ENCODE measurements at places on chromosomes 4 and X.

DNA sequence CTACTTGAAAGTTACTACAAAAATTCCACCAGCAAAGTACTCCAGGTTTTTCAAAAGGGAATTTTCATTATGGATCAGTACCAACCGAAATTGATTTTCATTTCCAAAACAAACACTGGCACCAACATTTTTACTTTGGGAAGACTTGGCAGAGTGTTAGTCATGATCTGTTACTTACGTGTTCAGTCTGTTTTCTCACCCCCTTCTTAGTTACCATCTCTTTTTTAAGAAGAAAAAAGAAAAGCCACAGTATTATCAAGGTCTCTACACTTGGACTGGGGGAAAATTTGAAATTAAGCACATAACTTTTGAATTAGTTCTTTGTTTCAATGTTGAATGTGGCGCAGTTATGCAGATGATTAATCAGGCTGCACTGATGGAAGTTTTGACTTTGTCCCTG lies 27.5 kb downstream of the RBBP7 start:
- no peak for DNase-seq

- DNase-seq, result no peak
These were observed 2.5 kb upstream of the RS1 start for GRCh38 chrX:18674417-18674787.

DNA sequence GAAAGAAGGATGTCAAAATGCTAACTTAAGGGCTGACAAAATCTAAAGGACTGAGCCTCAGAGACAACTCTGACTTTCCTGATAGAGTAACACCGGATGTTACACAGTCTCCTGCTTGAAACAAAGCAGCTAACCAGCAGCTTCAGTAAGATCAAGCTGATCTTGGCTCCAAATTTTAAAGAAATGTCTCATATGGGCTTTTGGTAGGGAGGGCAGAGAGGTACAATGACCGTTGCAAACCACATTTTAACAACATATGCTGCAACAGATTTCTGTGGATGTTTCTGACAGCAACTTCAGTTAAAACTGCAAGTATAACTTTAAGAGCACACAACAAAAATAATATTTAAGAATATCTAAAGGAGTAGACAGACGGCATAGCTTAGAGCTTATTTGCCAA lies 9.1 kb downstream of the RPGR start:
- no peak for DNase-seq

DNA sequence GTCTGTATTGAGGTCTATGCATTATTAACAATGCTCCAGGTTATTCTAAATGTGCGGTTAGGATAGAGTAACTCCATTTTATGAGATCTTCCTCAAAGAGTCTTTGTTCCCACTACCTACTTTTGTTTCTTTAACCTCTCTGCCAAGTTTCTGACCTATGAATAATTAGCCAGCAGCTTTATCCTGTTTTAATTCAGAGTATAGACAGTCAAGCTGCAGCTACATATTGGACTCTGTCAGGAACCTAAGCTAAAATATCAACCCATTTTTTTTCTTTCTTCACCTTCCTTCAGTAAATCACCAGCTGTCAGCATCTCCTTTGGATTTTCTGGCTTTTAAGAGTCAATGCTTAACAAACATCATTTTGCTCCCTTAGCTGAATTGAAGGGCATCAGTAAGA lies 72.3 kb downstream of the TMEM47 start:
- DNase-seq, result no peak

GRCh38 chr4:37627263-37627662 lies 58.9 kb downstream of the RELL1 start:
- no peak for DNase-seq

DNA sequence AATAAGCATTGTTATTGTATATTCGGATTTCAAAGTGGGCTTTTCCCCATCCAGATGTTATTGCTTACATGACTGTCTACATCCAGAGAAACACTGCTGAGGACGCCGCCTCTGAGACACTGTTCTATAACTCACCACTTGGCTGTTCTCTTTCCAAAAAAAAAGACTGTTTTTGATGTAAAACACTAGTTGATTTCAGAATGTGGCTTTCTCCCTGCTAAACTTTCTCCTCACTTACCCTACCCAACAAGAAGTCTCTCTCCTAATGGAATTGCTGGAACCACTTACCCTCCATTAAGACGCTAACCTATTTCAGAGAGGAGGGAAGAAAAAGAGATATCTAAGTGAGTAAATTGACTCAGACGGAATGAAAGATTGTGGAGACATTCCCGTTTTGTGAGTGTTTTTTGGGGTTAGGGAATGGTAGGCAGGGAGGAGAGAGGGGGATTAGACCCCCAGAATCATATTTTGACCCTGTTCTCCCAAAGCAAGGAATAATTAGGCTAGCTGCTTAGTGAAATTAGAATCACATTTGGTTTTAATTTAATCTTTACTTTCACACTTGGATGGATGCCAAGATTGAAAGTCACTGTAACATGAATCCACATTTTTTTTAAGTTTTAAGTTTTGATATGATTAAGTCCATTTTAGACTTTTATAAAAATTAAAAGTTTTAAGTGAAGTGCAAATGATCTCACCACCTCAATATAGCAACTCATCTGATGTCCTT lies 174.9 kb downstream of the CHIC2 start:
- DNase-seq, result no peak

GRCh38 chr4:151489462-151490203 lies 80.7 kb downstream of the FHIP1A start:
- DNase-seq, result no peak

GRCh38 chr4:60216752-60217151 lies 983.4 kb upstream of the ADGRL3 start:
- DNase-seq, result no peak

DNA sequence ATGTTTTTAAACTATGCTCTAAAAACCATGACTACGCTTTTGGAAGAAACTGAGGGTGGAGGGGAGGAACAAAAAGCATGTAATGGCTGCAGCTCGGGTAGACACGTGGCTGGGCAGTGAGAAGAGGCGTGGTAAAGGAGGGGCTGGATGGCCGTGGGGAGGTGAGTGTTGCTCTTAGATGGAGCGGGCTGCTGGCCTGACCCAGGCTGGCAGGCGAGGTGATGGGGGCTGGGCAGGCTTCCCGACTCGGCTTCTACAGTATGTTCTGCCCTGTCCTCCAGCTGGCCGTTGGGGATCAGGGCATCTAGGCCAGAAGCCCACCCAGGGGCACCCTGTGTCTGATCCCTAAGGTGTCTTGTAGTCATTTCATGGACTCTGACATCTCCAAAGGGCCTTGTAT lies 60.7 kb downstream of the EFHC2 start:
- DNase-seq, result no peak

- DNase-seq, result no peak
These were observed 55.0 kb downstream of the RPS6KA6 start for GRCh38 chrX:84133023-84133422.

DNA sequence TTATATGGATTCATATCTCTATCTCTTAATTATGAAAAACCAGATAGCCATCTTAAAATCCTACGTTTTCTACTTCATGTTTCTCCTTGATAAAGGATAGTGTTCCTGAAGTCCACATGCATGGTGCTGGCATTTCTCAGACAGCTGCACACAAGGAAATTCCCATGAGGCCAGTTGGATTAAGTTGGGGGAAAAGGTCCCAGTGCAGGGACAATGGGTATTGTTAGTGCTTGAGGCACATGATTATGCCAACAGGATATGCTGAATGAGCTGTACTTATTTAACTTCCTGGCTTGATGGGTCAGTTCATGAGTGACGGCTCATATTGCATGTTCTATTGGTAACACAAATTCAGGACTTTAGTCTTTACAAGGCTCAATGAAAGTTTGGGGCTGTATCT lies 913.9 kb upstream of the NDST4 start:
- DNase-seq, result no peak

GRCh38 chrX:20829665-20830491 lies 544.3 kb upstream of the CNKSR2 start:
- no peak for DNase-seq

GRCh38 chr4:77172336-77172735 lies 15.3 kb downstream of the CCNG2 start:
- DNase-seq, result no peak

DNA sequence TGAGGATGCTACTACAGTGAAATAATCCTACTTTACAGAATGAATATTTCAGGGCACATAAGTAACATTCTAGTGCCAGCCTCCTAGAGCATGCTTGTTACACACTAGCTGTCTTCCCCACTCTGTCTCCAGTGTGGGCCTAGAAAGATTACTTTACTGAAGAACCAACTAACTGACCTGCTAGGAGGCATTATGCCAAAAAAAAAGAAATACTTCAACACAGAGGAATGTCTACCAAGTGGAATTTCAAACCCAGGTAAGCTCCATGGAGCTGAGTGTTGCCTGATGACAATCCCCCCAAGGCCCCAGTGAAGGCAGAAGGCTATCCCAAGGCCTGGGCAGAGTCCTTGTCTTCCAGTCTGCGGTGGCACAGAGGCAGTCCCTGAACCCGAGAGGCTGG lies 40.9 kb upstream of the STS start:
- DNase-seq, result no peak

DNA sequence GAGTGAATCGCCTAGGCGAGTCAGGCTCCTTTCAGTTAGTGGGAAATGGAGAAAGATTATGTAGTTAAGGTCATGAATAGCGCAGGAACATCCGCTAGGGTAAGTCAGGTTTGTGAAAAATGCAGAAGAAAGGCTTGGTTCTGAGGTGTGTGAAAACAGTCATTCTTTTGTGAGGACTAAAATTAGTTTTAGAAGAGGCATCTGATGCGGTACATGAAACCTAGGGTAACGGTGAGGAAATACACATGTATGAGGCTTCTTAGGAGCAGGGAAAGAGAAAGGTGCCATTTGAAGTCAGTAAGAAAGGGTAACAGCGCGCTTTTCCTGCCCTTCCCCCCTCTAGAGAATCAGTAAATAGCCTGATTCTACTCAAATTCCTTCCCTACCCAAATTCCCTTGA lies 570 bp upstream of the RNF128 start:
- no peak for DNase-seq

DNA sequence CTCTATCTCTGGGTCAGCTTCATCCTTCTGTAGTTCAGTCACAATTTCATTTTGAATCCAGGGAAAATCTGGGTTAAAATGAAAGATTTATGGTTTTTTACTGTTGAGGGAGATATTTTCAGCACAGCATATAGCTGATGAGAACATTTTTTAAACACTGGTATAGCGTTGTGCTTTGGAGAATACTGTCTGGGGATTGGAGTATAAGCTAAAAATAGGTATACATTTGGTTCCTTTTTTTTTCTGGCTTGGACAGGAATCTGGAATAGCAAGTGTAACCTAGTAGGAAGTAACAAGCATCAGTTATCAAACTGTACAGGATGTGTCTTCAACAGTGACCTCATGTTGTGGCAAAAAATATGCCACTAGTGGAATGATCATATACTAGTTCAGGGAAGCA lies 149.1 kb downstream of the GRXCR1 start:
- no peak for DNase-seq

GRCh38 chr4:153766758-153767157 lies 6.9 kb upstream of the RNF175 start:
- DNase-seq, result no peak

DNA sequence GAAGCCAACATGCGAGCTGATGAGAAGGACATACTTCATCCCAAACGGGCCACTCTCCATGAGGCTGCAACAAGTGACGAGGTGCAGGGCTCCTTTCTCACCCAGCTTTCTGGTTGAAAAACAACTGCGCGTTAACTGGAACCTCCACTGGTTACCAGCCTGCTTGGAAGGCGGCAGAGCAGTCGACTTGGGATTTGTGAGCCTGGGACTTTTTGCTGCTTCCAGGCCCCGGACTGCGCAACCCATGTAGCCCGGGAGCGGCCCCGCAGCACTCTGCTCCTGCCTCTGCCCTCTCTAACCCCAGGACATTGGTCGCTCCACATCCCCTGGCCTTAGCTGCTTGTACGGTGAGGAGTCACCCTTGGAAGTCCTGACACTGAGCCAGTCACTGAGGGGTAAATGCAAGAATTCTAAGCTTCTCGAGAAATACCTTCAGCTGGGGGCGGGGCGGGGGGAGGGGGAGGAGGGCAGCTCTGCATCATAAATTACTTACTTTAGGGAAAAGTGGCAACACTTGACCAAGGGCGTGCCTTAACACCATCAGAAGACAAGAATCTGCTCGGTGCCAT lies 72.7 kb downstream of the MTMR1 start:
- no peak for DNase-seq

- no peak for DNase-seq
These were observed 72.1 kb downstream of the ARHGEF38 start for GRCh38 chr4:105624530-105624929.

DNA sequence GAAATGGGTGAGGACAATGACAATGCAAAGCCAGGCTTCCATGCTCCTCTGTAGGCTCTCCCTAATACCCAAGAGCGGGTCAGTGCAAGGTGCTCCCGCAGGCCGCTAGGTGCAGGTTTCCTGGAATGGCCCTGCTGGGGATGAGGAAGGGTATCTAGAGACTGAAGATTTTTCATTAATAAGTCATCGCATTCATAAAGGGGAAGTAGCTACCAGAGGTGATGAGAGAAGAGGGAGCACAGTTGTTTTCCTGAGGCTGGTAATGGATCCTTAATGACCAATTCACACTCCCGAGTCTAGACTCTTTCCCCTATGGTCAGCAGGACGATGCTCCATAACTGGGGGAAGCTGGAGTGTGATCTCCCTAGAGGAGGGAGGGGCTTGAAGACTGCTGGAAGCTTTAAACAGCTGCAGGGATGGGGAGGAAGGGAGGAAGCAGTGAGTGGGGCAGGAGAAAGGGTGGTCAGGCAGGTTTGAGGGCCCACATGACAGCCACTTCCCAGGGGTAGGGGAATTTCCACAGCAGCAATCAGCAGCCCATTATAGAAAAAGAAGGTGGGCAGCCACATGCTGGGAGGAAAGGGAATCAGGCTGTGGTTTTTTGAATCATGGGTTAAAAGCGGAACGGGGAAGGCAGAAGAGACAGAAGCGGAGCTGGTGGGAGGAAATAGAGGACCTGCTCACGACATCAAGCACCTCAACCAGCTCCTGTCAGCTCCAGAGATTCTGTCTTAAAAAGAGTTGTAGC lies 10.2 kb upstream of the ATP6AP2 start:
- no peak for DNase-seq

GRCh38 chrX:72130762-72131250 lies 909 bp downstream of the RTL5 start:
- no peak for DNase-seq

GRCh38 chrX:154828016-154828408 lies 6.5 kb downstream of the SMIM9 start:
- DNase-seq, result no peak

DNA sequence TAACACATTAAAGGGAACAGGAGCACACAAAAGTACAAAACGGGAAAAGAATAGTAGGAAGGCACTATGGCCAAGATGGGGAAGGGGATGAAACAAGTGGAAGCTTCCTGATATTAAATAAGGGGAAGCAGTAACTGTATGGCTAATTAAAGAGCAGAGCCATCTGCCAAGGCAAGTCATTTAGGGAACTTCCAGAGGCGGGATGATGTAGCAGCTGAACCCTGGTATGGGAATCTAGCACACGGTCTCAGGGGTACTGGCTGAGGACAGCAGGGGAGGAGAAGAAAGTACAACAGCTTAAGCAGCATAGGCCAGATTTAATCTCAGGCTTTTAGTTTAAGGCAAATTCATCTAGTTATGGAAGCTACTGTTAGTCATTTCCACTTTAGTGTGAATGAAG lies 59.1 kb downstream of the IGFBP7 start:
- no peak for DNase-seq

- DNase-seq, result no peak
These were observed 291.6 kb downstream of the CAMK2D start for GRCh38 chr4:113469926-113470325.
